ENCODE measurements at places on chromosomes 7 and 10. TPM values are rescaled to one million over a fixed set of nuclear protein-coding genes. Genes with fewer than 3 reads are reported as not detected.
A peak's percentile ranks its signal among the peaks of the same experiment; 100 is the strongest.

The ADIRF gene
- 191 TPM for total RNA-seq

- no peak for DNase-seq
These were observed 144.5 kb upstream of the YAE1 start for GRCh38 chr7:39421661-39422060.

- no peak for DNase-seq
These were observed 94.9 kb downstream of the NPTX2 start for GRCh38 chr7:98711945-98712344.

The CRTAC1 gene
- not detected for total RNA-seq

DNA sequence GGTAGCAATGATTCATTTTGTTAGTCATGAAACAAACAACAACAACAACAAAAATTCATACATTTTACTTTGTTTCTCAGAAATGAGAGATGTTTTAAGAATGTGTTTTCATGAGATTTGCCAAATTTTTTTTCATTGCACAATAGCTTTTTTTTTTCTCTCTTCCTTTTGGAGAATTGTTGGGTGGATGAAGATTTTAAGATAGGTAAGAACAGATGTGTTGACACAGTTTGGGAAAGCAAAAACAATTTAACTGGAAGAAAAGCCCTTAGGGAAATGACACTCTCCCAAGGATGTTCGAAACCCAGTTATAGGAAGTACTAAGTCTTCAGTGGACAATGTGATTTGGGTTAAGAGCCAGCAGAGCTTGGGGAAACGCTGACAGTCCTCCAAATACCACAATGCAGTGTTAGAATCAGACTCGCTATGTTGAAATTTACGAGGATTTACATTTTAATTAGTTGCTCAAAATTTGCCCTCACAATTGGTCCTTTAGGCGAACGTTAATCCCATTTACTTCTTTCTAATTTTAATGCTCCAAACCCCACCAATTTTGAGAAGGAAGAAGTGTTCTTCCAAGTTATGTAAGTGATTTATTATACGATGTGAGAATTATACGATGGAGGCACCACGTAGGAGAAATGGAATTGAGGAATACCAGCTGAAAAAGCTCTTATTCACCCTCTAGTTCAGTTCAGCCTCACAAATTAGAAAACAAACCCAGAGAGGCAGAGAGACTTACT lies 61.2 kb downstream of the HHEX start:
- DNase-seq, result no peak

The MRLN gene
- not detected for total RNA-seq

GRCh38 chr10:69682955-69683474 lies 53.0 kb downstream of the FAM241B start:
- DNase-seq, result no peak

DNA sequence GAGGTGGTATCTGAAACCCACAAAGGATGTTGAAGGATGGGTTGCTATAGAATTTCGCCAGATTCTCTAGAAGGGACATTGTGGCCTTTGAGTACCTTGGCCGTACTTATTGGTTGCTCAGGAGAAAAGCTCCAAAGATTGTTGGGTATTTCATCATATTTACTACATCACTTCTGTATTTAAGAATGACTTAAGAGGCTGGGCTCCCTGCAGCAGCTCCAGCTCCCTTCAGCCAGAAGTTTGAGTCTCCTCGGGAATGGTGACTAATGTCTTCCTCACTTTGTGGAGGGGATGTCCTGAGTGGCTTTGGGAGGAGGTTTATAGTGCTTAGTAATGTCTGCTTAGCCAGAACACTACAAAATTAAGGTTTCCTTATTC lies 18.1 kb downstream of the MINDY4 start:
- no peak for DNase-seq

GRCh38 chr10:33345236-33345635 lies 10.8 kb upstream of the NRP1 start:
- no peak for DNase-seq

DNA sequence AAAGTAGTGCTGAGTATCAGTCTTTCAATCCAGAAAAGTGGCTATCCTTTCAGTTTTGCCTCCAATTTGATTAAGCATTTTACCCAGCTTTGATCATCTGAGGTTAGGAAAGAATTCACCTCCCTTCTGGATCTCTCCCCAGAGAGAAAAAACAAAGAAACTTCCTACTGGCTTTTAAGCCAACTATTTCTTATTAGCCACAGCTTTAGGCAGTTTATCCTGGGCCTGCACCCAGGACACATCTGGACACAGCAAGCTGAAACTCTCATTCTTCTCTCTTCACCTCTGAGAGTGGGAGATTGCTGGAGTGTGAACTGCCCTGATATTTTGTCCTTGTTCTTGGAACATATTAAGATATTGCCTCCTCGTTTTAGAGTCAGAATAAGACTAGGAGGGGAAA lies 43.5 kb upstream of the LSM8 start:
- DNase-seq, result no peak

DNA sequence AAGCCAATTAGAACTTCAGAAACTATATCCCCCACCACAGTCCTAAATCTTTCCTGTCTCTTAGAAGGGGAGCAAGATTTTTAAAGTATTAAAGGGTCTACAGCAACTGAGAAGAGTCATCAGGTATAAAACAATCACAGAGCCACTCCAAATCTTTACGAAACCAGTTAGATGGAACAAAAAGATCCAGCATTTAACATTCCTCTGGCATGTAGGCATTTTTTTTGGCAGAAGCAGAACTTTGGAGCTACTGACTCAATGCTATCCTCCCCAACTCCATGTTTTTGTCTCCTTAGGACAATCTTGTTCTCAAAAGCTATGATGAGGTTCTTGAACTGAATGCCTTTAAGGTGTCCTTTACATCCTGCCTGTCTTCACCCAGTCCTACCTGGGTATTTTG lies 333.3 kb downstream of the PRPF18 start:
- DNase-seq, result no peak

The KAZALD1 gene
- total RNA-seq, result 3.8 TPM

The SEMA3A gene
- total RNA-seq, result 5.6 TPM

GRCh38 chr7:514651-515598 lies 4.7 kb downstream of the PDGFA start:
- peak; percentile 78 for DNase-seq

GRCh38 chr10:82506680-82507376 lies 631.8 kb downstream of the NRG3 start:
- DNase-seq, result no peak

The NKX2-3 gene
- total RNA-seq, result 11.1 TPM

The AFAP1L2 gene
- 12.9 TPM for total RNA-seq

The ACSM6 gene
- not detected for total RNA-seq

GRCh38 chr7:20557116-20557515 lies 58.4 kb upstream of the ABCB5 start:
- DNase-seq, result no peak

DNA sequence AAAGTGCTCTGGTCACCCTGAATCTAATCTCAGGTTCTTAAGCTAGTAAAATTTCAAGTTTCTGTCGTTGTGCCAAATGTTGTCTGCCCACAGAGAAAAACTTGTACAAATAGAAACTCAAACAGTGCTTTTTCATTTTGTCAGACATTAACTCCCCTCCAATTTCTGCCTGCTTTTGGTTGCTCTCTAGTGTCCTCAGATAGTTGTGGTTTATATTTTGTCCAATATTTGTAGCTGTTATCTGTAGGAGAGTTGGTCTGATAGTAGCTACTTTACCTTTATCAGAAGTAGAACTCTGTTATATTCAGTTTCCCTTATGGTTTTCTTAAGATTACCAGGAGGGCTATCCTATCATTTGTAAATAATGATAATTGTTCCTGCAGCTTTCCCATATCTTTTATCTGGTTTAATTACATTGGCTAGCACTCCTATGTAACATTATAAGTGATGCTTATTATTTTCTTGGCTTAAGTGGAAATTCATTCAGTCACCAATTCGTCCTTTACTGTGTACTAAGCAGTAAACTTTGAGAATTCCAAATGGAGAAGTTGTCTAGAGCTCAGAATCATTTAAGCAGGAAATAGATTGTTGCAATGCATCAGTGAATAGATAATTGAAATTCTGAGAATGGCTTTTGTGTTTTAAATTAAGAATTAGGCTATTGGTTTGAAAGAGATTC lies 91.0 kb downstream of the ANKIB1 start:
- no peak for DNase-seq

GRCh38 chr10:122293961-122294380 lies 22.9 kb downstream of the BTBD16 start:
- DNase-seq, result no peak

- DNase-seq, result no peak
These were observed 15.0 kb upstream of the WDR86 start for GRCh38 chr7:151424799-151425198.

- DNase-seq, result no peak
These were observed 88.9 kb downstream of the KCNMA1 start for GRCh38 chr10:77548671-77549070.

The GBF1 gene
- 64.1 TPM for total RNA-seq

GRCh38 chr7:35975851-35976454 lies 175.1 kb downstream of the SEPTIN7 start:
- peak; percentile 31 for DNase-seq

GRCh38 chr7:1943933-1944618 lies 274.0 kb downstream of the ELFN1 start:
- DNase-seq, result no peak

The CTAGE4 gene
- total RNA-seq, result 63.3 TPM

DNA sequence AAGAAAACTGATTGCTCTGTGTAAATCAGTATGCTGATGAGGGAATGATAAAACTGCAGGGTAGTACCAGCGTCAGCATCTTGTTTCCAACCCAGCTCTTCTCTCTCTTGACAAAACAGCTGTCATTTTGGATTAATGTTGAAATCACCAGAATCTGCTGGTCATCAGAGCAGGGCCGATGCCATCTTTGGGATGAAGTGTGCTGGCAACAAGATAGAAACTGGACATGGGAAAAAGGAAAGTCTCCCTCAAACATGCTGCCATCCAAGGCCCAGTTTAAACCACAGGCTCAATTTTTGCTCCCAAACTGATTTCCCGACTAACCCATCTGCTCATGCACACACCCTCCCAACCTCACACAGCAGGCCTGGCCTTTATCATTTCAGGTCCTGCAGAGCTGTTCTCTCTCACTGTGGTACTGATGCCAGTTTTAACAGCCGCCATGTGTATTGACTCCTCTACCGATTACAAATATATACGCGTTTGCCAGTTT lies 285.2 kb downstream of the AUTS2 start:
- DNase-seq, result no peak

DNA sequence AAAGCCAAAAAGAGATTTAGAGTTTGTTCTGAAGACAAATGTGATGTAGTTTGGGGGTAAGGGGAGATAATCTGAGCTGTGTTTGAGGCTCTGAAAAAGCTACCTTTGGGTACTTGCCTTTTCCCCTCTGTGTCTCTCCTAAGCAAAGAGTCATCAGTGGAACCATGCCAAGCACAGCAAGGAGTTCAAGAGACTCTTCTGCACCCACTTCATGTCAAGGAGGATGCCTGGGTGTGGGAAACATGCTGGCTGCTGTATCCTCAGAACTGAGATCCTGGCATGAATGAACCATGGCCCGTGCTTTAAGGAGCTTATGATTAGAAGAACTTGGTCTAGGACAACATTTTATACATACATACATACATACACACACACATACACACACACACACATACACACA lies 142.9 kb downstream of the NOC3L start:
- DNase-seq, result no peak

DNA sequence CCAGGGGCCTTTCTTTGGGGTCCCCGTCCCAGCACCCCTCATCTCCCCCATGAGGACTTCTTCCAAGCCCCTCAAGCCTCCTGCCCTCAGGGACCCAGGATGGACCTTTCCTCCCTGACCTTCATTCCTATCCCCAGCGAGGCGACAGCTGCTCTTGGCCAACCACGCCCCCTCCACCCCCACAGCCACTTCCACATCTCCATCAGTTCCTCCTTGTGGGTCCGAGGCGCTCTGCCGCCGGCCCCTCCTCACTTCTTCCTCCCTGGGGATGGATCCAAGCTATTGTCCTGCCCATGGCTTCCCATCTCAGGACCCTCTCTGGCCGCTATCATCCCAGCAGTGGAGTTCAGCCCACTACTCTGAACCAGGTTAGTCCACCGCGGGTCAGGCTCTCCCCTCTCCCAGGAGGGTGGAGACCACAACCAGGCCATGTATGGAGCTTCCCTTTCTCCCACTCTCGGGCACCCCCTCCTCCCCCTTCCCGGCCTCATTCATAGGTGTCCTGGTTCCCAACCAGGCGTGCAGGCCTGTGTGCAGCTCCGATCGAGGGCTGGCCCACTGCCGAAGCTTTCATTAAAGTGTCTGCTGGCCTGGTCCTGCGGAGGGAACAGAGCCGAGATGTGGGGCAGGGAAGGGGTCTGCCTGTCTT lies 1.7 kb upstream of the SH2B2 start:
- peak; percentile 55 for DNase-seq

GRCh38 chr7:55557666-55558188 lies 14.6 kb downstream of the VOPP1 start:
- no peak for DNase-seq

The TYW1B gene
- 9.7 TPM for total RNA-seq
